Smooth muscle cell of the brain vasculature (primary cell): ENCODE measurements at places on chromosomes 6 and 20.

GRCh38 chr6:110746680-110747079, 68.6 kb downstream of the CDK19 start:
- no peak for DNase-seq

GRCh38 chr20:49043000-49043399, 3.1 kb upstream of the CSE1L start:
- DNase-seq, result no peak

GRCh38 chr20:46350201-46350985, 42.1 kb upstream of the CDH22 start:
- peak; percentile 71 for DNase-seq

GRCh38 chr20:11895861-11896387, 21.8 kb upstream of the BTBD3 start:
- no peak for DNase-seq

DNA sequence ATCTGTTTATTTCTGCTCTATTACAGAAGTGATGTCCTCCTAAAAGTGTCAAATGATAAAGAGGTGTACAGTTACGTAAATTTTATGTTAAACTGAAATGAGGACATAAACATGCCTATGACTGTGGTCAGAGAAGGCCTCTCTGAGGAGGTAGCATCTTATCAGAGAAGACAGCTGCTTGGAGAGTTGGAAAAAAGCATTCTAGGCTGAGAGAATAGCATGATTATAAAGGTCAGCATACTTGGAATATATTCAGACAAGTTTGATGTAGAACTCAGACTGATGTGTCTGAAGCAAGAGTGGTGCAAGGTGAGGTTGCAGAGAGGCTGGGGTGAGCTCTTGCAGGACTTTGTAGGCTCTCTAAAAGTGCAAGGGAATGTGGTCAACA, 3.1 kb upstream of the PCNA start:
- DNase-seq, result no peak
